Caudate nucleus (tissue), 63 donors: ENCODE measurements at places on chromosomes 2 and 18.
A peak's percentile ranks its signal among the peaks of the same experiment; 100 is the strongest.

DNA sequence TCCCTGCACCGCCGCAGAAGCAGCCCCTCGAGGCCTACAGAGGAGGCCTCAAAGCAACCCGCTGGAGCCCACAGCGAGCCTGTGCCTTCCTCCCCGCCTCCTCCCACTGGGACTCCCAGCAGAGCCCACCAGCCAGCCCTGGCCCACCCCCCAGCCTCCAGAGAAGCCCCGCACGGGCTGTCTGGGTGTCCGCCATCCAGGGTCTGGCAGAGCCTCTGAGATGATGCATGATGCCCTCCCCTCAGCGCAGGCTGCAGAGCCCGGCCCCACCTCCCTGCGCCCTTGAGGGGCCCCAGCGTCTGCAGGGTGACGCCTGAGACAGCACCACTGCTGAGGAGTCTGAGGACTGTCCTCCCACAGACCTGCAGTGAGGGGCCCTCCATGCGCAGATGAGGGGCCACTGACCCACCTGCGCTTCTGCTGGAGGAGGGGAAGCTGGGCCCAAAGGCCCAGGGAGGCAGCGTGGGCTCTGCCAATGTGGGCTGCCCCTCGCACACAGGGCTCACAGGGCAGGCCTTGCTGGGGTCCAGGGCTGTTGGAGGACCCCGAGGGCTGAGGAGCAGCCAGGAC is 31.2 kb downstream of the GPC1 start:
- DNase-seq = no peak

- no peak for DNase-seq
These were observed 1279.9 kb upstream of the NRXN1 start for GRCh38 chr2:52311862-52312261.

- no peak for DNase-seq
These were observed 236.1 kb downstream of the GCA start for GRCh38 chr2:162579986-162580385.

DNA sequence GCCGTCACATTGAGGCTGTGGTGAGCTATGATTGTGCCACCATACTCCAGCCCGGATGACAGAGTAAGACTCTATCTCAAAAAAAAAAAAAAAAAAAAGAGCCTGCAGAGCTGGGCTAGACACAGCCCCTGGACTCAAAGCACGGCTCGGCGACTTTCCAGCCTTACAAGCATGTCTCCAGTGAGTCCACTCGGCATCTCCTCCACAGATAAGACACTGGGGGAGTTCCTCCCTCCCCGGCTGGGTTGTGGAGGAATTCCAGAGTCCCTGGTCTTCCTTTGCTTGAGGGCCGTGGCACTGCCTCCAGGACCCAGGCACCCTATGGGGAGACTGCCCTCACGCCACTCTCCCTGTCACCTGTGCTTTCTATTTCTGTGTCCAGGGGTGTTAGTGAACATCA is 30.9 kb upstream of the RPL31 start:
- no peak for DNase-seq

DNA sequence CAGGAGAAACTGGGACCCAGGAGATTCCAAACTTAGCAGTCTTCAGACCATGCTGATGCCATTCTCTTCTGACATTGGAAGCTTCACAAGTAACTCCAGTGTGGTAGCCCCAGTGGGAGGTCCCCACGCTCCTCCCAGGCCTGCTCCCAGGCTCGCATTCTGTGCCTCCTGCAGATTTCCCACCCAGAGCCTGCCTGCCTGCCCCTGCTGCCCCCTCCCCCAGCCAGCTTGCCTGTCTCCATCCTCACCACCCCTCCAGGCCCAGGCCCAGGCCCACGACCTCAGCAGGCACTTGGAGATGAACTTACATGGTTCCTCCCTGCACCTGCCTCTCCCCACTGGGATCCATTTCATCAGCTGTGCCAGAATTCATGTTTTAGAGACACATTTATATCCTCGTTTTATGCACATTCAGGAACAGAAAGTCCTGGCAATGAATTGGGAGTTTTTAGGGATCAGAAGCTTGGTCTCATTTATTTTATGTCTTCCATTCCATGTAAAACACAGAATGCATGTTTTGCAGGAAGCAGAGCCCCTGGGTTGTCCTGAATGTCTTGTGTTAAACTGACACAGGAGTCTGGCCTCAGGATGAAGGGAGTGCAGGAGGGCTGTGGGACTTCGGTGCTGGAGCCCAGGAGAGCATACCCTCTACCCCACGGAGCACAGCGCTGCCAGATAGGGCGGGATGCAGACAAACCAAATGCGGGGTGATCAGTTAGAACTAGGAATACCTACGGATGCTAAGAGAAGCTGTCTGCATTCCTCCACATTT is 150.5 kb downstream of the SNTG2 start:
- no peak for DNase-seq

GRCh38 chr2:65177751-65178442 is 48.0 kb upstream of the RAB1A start:
- DNase-seq = no peak

DNA sequence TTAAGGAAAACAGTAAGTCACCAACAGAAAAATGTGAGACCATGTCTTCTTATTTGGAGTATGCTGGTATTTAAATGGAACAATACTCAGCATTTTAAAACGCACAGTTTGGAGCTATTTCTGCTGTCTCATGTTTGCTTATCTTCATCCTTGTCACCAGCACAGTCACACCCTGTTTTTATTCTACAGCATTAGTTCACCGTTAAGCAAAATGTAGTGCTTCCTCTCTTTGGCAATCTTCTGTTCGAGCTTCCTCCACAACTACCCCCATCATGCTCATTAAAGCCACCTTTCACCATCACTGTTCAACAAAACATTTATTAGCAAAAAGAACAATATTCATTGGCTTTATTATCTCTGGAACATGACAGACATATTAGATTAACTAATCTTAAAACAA is 64.0 kb downstream of the SLC40A1 start:
- no peak for DNase-seq

DNA sequence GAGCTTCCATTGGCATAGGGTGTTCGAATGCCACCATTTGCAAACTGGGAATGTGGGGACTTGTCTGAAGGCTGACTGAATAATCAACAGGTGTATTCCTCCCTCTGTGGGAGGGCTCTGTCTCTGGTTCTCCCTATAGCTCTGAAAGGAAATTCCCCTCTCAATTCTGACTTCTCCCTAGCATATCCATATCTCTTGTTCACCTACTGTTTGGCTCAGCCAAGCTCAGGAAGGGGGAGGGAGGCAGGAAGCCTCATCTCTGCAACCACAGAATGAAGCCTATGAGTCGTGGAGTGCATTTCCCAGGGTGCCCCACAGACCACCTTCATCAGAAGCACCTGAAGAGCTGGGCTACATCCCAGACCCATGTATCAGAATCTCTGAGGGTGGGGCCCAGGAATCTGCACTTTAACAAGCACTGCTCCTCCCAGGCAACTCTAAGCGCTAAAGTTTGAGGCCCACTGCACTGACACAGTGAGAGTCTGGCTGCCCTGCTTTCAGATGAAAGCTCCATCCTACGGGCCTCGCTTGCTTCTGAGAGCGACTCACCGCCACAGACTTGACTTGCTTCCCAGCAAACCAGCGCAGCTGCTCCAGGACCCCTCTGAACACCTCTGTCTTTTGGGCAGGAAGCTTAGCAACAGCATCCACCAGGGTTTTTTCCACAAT is 32.0 kb downstream of the XDH start:
- no peak for DNase-seq

DNA sequence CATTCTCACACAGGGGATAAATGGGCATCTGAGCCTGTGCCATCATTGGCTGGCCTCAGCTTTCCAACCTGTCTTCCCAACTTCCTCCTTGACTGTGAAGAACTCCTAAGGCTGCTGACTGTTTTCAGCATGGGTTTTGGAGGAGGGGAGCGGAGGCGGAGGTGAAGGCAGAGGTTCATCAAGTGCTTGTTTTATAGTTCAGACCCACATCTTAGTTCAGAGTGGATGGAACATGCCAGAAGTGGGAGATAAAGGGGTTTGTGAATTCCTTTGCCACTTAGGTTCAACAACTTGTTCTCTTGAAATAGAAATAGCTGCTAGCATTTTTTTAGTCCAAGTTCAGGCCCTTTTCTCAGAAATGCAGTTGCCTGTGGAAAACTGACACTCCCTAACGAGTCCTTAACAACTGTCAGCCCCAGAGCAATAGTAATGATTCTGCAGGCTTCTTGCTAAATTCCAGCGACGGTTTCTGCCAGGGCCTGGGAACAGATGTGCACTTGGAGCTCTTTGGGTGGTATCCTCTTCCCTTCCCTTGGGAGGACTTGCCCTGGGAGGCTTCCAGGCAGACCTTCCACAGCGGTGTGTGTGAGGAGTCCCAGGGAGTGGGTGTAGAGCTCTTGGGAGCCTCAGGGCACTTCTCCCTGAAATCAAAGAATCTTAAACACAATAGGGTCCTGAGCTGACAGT is 30.1 kb upstream of the ITGA6 start:
- DNase-seq = no peak

- no peak for DNase-seq
These were observed 62.3 kb upstream of the SPAG16 start for GRCh38 chr2:213221957-213222356.

DNA sequence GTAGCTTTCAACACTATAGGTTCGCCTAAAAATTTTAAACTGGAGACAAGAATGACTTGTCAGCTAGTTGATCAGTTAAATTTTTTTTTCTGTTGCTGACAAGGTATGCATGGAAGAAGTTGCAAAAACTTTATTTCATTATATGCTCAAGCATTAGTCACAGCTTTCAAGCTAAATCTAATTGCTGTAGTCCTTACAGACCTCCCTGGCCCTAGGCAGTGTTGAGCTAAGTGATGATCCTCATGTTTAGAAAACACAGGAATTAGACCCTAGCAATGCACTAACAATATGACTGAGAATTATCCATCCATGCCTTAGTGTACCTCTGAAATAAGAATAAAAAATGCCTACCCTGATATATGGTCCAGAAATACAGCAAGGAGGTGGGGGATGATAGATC is 253.4 kb downstream of the SP3 start:
- DNase-seq = no peak

DNA sequence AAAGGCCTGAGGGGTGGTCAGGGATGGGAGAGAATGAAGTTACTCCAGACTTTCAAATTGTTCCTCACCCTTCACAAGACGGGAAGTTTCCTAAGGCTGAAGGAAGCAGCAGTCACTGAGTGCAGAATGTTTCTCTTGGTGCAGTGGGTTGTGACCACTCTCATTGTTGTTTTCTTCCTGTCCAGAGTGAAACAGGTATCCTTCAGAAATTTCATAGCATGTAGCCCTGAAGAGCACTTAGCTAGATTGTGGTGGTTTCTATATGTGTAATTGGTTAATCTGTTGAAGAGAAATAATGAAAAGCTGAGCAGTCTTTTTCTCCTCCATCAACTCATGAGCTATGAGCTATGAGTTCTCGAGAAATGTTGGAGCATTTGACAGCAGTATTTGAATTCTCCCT is 96.8 kb downstream of the GPD2 start:
- no peak for DNase-seq

GRCh38 chr2:33442528-33443079 is 33.8 kb upstream of the RASGRP3 start:
- DNase-seq = no peak

GRCh38 chr18:3513481-3513880 is 63.5 kb downstream of the TGIF1 start:
- peak; percentile 35 for DNase-seq

DNA sequence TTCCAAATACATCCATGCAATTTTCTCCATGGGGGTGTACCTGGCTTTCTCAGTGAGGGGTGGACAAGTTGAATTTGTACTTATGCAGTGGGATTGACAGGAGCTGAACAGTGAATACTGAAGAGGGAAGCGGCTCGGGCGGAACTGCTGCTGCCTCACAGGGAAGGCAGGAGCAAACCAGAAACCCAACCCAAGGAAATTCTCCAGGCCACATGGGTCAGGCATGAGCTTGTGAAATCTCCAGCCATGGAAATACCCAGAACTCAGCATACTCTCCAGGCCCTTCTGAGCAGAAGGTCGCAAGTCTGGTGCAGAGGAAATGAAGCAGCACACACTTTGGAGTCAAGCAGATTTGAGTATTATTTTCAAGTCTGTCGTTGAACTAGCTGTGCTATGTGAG is 26.5 kb upstream of the INO80C start:
- DNase-seq = peak; percentile 48

DNA sequence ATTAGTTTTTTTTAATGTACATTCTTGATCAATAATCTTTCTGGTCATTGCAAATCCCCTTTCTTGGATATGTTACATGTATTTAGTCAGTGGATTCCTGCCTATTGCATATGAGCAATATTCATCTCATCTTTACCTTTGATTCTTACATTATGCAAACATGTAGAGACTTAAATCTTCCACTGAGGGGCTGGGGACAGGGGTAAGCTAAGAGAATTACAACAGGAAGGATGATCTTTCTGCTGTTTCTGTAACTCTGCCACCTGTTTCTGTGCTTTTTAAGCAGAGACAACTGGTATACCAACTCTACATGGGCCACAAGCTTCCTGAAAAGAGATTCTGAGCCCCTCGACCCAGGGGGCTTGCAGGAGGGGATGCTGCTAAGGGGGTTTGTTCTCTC is 68.6 kb downstream of the RND3 start:
- DNase-seq = no peak

DNA sequence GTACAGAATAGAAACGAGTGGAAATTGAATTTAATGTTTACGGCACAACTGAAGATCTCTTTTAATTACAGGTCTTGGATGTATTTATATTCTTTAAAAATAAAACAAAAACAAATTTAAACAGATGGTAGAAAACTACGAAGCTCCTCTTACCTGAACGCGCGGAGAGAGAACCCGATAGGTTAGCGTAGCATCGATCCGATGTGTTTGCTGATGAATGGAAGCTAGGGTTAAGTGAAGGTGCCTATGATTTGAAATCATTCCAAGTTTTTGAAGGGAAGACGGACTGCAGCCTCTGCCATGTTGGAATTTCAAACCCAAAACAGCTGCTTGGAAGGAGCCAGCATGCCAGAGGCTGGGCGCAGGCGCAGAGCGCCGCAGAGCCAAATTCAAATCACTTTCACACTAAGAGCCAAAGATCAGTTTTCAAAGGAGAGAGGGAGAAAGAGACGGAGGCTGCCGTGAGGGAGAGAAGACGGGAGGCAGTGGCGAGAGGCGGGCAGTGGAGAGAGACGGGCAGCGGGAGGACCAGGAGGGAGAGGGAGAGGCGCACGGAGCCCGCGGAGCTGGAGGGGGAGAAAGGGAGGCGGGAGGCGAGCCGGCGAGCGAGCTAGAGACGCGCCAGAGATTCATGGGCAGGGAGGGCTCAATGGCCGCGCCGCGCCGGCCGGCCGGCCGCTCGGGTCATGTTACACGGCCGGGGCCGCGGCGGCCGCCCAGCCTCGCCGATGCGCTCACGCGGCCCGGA is at the start of gene FIGN:
Gene FIGN, minus strand, starts transcription at position 324 of the 748 bp plus-strand sequence. CDS start 1,081 bp downstream, outside the sequence.
- DNase-seq = peak; percentile 41

DNA sequence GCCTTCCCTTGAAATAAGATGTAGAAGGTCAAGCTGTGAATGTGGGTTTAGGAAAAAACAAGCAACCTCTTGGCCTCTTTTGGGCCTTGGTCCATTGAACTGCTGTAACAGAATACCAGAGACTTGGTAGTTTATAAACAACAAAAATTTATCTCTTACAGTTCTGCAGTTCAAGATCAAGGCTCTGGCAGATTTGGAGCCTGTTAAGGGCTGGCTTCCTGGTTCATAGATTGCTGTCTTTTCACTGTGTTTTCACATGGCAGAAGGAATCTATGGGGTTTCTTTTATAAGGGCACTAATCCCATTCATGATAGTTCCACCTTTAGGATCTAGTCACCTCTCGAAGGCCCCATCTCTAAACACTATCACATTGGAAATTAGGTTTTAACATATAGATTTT is 20.2 kb upstream of the STK17B start:
- DNase-seq = no peak
